ENCODE measurements at places on chromosomes 4 and X. TPM values are rescaled to one million over a fixed set of nuclear protein-coding genes. Genes with fewer than 3 reads are reported as not detected.

- peaks cover 12% of the 10 kb centered on the region for H3K4me1 ChIP-seq
- no peak for DNase-seq
- H3K27ac ChIP-seq: no peak overlapping the region
These were observed 147.7 kb downstream of the RASL11B start for GRCh38 chr4:53009824-53010223.

Gene ARMCX1
- 2.1 TPM for total RNA-seq

Gene CXCL8
- total RNA-seq: 0.51 TPM

- no peak overlapping the region for H3K27ac ChIP-seq
- no peaks in the 10 kb centered on the region for H3K36me3 ChIP-seq
- no peak overlapping the region for H3K4me3 ChIP-seq
- H3K27me3 ChIP-seq: no peaks in the 10 kb centered on the region
- no peak for DNase-seq
- peaks cover under 1% of the 10 kb centered on the region for H3K4me1 ChIP-seq
These were observed 44.8 kb upstream of the NSG1 start for GRCh38 chr4:4341861-4342650.

Gene MAPK10
- total RNA-seq: not detected

DNA sequence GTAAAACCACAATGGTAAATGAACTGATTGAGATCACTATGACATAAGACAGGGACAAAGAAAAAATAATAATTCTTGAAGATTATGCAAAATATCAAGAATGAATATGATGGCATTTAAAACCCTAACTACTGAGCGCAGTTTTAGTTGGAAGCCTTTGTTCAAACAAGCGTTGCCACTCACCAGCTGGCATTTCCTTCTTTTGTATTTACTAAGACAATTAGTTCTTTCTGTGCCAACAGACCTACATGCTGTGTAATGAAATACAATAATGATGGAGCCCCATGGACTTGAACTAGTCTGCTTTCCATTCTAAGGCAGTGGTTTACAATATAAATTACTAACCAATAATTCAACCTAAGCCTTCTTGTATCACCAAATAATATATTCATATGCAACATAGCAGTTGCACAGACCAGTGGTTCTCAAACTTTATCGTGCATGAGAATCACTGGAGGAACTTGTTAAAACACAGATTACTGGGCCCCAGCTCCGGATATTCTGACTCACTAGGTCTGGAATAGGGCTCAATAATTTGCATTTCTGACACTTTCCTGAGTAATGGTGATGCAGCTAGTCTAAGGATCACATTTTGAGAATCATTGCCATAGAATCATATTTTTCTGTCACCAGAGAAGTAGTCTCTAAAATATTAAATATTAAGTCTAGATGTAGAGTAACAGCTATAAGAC is 196.4 kb upstream of the MAGEB18 start:
- no peaks in the 10 kb centered on the region for H3K4me1 ChIP-seq
- no peak overlapping the region for H3K4me3 ChIP-seq
- no peaks in the 10 kb centered on the region for H3K36me3 ChIP-seq

GRCh38 chr4:57018980-57019379 is 40.3 kb downstream of the POLR2B start:
- DNase-seq: no peak
- no peak overlapping the region for H3K27ac ChIP-seq
- no peaks in the 10 kb centered on the region for H3K4me1 ChIP-seq
- no peaks in the 10 kb centered on the region for H3K27me3 ChIP-seq

- peaks cover 6% of the 10 kb centered on the region for H3K4me1 ChIP-seq
- no peak overlapping the region for H3K4me3 ChIP-seq
- no peaks in the 10 kb centered on the region for H3K36me3 ChIP-seq
- DNase-seq: no peak
- no peak overlapping the region for H3K27ac ChIP-seq
These were observed 9.2 kb downstream of the NKX3-2 start for GRCh38 chr4:13535118-13535517.

- no peak overlapping the region for H3K4me3 ChIP-seq
- no peak for DNase-seq
- H3K36me3 ChIP-seq: no peaks in the 10 kb centered on the region
- H3K27ac ChIP-seq: no peak overlapping the region
- H3K4me1 ChIP-seq: no peaks in the 10 kb centered on the region
These were observed 9.1 kb upstream of the PHOX2B start for GRCh38 chr4:41757521-41758156.

Gene KIF4A
- 16.5 TPM for total RNA-seq

Gene CLNK
- 0.11 TPM for total RNA-seq

DNA sequence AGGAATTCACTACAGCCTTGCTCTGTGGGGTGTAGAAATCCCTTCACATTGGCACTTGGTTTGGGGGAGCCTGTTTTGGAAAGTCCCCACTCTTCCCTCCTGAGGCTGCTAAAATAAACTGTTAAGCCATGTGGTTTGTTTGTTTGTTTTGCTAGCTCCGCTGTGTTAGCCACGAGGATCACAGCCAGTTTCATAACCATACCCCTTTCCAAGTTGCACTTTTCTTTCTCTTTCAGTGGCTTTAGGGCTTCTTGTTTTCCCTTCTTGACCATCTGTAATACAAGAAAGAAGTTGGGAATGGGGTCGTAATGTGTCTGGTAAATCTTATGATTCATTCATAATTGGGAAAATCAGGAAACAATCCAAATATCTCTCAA is 24.8 kb upstream of the UXT start:
- no peaks in the 10 kb centered on the region for H3K4me1 ChIP-seq
- no peak for DNase-seq
- H3K4me3 ChIP-seq: no peak overlapping the region
- H3K27ac ChIP-seq: no peak overlapping the region
- no peaks in the 10 kb centered on the region for H3K27me3 ChIP-seq

Gene TLR6
- 1.2 TPM for total RNA-seq

Gene SCRG1
- total RNA-seq: not detected

Gene RAI2
- total RNA-seq: 0.55 TPM

DNA sequence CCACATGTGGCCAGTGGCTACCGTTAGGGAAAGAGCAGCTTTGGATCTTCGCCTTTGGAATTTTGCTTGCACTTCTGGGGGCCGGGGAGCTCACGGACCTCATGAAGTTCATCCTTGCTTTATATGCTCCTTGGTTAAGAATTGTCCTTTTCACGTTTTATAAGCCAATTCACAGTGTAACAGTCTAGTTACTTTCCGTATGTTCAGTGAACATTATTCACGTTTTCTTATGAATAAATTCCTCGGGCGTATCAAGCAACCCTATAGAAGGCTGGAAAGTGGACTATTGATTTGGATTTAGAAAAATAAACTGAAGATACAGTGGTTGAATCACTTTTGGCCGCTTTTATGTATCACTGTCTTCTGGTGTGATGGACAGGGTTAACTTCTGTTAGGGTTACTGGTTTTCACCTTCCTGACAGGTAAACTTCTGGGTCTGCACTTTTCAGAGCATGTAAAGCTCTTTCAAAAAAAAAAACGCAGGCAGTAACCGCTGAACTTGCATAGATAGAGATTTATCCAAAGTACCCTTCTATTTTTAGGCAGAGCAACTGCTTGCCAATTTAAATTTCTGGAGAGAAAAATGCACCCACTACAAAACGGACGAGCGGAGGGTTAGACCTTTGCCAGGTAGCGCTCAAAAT is 569 bp upstream of the PDLIM5 start:
- H3K4me3 ChIP-seq: peak overlapping the region; percentile 70
- H3K27me3 ChIP-seq: peaks cover 3% of the 10 kb centered on the region
- no peaks in the 10 kb centered on the region for H3K36me3 ChIP-seq
- peaks cover 15% of the 10 kb centered on the region for H3K4me1 ChIP-seq

GRCh38 chrX:151323054-151323453 is 74.0 kb upstream of the VMA21 start:
- H3K36me3 ChIP-seq: no peaks in the 10 kb centered on the region
- H3K27me3 ChIP-seq: no peaks in the 10 kb centered on the region
- no peak overlapping the region for H3K4me3 ChIP-seq
- H3K4me1 ChIP-seq: no peaks in the 10 kb centered on the region

Gene RHOH
- 148 TPM for total RNA-seq

Gene RNF4
- total RNA-seq: 95.4 TPM

Gene TSPAN6
- total RNA-seq: 0.07 TPM

DNA sequence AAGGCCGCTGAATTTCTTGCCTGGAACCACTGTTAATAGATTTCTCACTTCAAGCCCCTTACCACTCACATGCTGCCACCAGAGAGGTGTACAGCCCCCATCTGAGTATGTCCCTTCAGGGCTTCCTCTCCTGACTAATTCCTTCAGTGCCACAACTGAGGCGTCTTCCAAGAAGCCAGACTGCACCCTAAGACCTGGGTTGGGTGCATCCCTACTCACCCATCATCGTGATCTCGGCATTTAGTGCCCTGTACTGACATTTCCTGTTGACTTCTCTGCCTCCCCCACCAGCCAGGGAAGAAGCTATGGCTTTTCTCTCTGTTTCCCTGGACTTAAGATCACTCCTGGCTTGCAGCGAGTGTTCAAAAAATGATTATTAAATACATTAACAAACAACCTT is 40.4 kb upstream of the MAP3K15 start:
- DNase-seq: no peak
- H3K4me3 ChIP-seq: no peak overlapping the region
- no peaks in the 10 kb centered on the region for H3K27me3 ChIP-seq
- no peak overlapping the region for H3K27ac ChIP-seq

DNA sequence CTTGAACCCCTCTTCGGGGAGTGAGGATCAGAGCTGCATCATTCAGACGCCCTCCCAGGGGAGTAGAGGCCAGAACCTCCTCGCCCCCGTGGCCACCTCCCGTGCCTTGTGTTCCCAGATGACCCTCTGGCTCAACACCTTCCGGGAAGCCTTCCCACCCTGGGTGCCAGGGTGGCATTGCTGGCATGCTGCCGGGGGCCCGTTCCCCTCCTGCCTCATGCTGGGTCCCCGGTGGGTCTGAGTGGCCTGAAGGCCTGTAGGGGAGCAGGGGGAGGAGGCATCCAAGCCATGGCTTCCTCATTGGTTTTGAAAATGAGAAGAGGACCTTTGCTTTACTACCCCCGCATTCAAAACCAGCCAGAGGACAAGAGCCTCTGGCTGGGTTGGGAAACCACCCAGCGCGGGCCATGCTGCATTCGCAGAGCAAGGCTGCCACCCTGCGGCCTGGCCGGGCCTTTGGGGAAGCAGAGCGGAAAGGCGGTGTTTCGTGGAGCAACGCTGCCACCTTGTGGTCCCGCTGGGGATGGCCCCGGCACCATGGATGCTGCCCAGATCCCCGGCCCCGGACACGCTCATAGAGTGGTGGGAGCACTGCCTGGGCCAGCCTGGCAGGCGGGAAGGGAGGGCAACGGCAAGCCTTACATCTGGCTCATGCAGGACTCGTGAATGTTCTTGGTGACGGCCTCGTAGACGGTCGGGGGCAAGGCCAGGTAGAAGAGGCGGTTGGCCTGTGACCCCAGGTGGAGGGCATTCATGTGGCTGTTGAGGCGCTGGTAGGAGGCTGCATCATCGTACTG is 11.9 kb downstream of the G6PD start:
- no peak overlapping the region for H3K27ac ChIP-seq
- peak; percentile 87 for DNase-seq
- H3K27me3 ChIP-seq: no peaks in the 10 kb centered on the region
- H3K4me1 ChIP-seq: peaks cover 3% of the 10 kb centered on the region
- H3K4me3 ChIP-seq: no peak overlapping the region
- no peaks in the 10 kb centered on the region for H3K36me3 ChIP-seq

- H3K4me3 ChIP-seq: no peak overlapping the region
- H3K36me3 ChIP-seq: no peaks in the 10 kb centered on the region
- no peaks in the 10 kb centered on the region for H3K27me3 ChIP-seq
- no peaks in the 10 kb centered on the region for H3K4me1 ChIP-seq
- no peak overlapping the region for H3K27ac ChIP-seq
These were observed 21.7 kb downstream of the CLOCK start for GRCh38 chr4:55524844-55525571.

All from CD8-positive, alpha-beta memory T cell (primary cell).